HepG2 (cell line): ENCODE measurements at places on chromosomes 11 and 22. TPM values are rescaled to one million over a fixed set of nuclear protein-coding genes. Genes with fewer than 3 reads are reported as not detected.

The OR51B5 gene
- total RNA-seq = 0.18 and 0.20 TPM in 2 replicates

The ACR gene
- total RNA-seq = not detected in 2 replicates

The USP28 gene
- 34.3 and 52.0 TPM in 2 replicates for total RNA-seq

The IL10RA gene
- total RNA-seq = not detected in 2 replicates

The MYEOV gene
- total RNA-seq = 0.17 and 0.33 TPM in 2 replicates

The PLAAT4 gene
- total RNA-seq = 1.00 and 1.6 TPM in 2 replicates

The INPP5J gene
- 0.15 and 0.24 TPM in 2 replicates for total RNA-seq

The NEFH gene
- not detected in 2 replicates for total RNA-seq

The MMP8 gene
- not detected in 2 replicates for total RNA-seq

The POU2AF3 gene
- total RNA-seq = 4.9 and 7.8 TPM in 2 replicates

- no peaks in the 10 kb centered on the region for H3K36me3 ChIP-seq
- DNase-seq = no peak
- no peak overlapping the region for H3K27ac ChIP-seq
- H3K4me3 ChIP-seq = no peak overlapping the region
- H3K4me1 ChIP-seq = peaks cover 53% of the 10 kb centered on the region
- H3K27me3 ChIP-seq = peaks cover 32% of the 10 kb centered on the region
Measured at GRCh38 chr11:65790104-65790901, 3.4 kb downstream of the OVOL1 start.

DNA sequence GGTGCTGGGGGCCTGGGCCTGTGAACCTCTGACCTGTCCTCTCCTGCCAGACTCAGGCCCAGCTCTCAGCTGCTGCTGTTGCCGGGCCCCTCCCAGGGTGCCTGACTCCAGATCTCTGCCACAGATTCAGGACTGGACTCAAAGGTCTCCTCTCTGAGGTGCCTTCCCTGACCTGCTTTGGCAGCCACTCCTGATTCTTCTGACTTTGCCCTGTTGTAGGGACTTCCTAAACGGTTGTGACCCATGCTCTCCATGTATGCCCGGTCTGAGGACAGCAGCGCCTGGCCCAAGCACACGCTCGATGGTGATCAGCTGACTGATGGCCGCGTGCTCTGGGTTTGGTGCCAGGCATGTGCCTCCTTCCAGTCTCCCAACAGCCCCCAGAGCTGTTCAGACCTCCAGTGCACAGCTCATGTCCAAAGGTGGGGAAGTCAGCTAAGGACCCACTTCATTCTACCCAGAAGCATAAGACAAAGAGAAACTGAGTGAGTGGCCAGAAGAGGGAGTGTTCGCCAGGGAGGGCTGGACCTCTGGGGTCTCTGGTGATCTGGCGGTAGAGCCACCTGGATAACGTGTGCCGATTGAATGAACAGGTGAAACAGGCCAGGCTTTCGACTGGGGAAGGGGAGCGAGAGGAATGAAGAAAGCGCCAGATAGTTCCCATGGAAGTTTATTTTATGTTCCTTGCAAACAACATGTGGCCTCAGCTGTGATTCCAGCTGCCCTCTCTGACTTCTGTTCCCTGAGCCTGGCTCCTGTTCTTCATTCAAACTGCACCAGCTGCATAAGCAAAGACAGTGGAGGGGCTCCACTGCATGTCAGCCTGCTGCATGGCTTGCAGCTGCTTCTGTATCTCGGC, 8.1 kb upstream of the TOP3B start:
- no peak overlapping the region for H3K27ac ChIP-seq
- H3K27me3 ChIP-seq = peaks cover 33% of the 10 kb centered on the region; the same call in 2 of the 3 replicates
- no peaks in the 10 kb centered on the region for H3K36me3 ChIP-seq
- H3K4me1 ChIP-seq = peaks cover 15% of the 10 kb centered on the region
- no peak for DNase-seq

DNA sequence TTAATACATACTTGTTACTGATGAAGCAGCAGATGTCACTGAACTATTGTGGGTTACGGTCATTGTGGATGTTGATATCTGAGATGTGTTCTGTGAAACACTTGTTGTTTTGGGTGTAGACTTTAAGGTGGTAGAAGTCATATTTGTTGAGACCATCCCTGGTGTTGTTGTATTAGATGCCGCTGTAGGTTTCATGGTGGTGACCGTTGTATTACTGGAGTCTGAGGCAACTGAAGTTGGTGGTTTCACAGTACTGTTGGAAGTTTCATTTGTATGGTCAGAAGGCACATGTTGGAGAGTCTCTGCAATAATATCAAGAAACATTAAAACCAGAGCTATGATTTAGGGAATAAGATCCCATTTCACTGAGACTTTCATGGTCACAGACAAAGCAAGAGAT, 50.7 kb downstream of the TMEM123 start:
- peaks cover under 1% of the 10 kb centered on the region; the same call in 1 of the 2 replicates for H3K4me1 ChIP-seq
- H3K4me3 ChIP-seq = no peak overlapping the region
- H3K36me3 ChIP-seq = peaks cover 24% of the 10 kb centered on the region
- no peak for DNase-seq
- no peak overlapping the region for H3K27ac ChIP-seq
- H3K27me3 ChIP-seq = no peaks in the 10 kb centered on the region

DNA sequence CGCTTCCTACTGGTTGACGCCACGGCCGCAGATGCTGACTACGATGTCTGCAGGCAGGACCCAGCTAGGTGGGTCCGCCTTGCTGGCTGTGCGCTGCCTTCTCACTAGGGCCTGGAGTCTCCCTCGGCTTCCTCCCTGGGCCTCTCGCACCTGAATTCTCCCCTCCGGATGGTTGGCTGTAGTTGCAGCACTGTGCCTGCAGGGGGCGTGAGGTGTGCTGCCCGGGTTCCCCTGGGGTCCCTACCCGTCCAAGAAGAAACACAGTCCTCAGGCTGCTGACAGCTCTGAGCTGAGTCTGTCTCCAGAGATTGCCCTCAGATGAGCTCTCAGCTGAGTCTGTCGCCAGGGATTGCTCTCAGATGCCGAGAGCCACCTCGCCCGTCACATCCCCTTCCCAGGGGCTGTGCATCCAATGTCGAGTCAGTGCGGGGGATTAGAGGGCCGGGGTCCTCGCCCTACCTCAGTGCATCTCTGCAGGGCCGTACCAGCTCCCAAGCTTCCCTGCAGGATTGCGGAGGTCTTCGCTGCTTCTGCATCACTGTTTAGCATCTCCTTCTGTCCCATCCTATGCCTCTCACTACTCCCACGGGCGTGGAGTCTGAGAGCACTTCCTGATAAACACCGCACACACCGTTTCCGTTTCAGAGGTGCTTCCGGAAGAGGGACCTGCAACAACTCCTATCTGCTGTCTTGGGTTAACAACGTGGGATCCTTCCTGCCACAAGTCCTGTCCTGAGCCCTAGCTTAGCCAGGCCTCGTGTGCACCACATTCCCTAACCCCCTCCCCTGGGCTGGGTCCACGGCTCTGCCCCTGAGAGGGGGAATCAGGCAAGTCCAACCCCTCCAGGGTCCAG, 196.9 kb downstream of the CSNK2A3 start:
- no peaks in the 10 kb centered on the region for H3K36me3 ChIP-seq
- H3K4me1 ChIP-seq = no peaks in the 10 kb centered on the region
- no peak for DNase-seq
- no peak overlapping the region for H3K27ac ChIP-seq

GRCh38 chr22:46758867-46759290, 3.6 kb upstream of the TBC1D22A start:
- H3K36me3 ChIP-seq = peaks cover 1% of the 10 kb centered on the region; the same call in 1 of the 2 replicates
- H3K4me1 ChIP-seq = peaks cover 53% of the 10 kb centered on the region
- peak overlapping the region; percentile 26 for H3K4me3 ChIP-seq
- no peaks in the 10 kb centered on the region; the same call in 2 of the 3 replicates for H3K27me3 ChIP-seq

DNA sequence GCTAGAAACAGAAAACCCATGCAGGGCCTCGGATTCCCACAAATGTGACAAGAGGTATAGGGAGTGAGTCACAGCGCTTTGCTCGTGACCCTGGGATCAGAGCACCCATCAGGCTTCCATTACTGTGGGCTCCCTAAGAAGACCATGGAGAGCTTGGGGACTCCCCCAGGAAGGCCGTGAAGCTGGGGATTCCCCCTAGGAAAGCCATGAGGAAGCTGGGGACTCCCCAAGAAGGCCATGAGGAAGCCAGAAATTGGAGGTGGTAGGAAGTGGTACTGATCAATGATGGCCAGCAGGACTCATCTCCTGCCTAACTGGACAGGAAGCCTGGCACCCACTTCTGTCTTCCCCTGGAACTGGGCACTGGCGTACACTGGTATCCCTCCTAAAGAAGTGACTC, 10.1 kb upstream of the DCPS start:
- H3K27me3 ChIP-seq = no peaks in the 10 kb centered on the region
- peaks cover 17% of the 10 kb centered on the region for H3K36me3 ChIP-seq
- no peaks in the 10 kb centered on the region for H3K4me1 ChIP-seq
- DNase-seq = no peak

DNA sequence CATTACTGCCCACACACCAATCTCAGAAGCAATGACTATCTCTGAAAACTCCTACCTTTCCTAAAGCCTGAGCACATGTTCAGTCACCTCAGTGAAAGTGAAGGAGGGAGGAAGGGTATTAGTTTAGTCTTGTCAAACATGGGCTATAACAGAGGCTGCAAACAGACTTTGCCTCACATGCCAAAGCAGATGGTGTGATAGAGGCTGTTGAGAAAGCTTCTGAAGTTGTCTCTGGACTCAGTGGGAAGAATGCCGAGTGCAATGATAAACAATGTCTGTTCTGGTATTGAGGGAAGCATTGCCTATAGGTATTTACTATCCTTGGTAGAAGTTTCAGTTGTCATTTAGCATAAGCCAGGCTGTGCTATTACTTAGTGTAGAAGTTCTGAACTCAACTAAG, 314.5 kb upstream of the CCDC90B start:
- no peak overlapping the region for H3K4me3 ChIP-seq
- H3K36me3 ChIP-seq = no peaks in the 10 kb centered on the region
- H3K4me1 ChIP-seq = no peaks in the 10 kb centered on the region; the same call in 1 of the 2 replicates
- H3K27ac ChIP-seq = no peak overlapping the region

DNA sequence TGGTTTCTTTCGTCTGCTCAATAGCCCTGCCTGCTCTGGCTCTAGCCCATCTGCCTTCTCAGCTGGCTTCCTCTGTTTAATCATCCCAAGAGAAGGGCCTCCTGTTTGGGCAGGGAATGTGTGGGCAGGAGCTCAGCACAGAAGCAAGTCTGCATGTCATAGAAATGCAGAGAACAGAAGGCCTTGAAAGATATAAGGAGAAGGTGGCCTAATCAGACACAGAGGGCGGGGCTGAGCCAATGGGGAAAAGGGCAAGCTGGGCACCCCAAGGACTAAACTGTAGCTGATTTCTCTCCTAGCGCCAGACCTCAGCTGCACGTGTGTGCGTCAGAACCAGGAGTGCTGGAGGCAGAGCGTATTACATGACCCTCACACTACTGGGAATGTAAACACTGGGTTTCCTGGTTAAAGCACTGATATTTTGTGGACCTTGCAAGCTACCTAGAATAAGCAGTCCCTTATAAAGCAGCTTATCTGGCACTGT, 7.6 kb upstream of the CCKBR start:
- no peaks in the 10 kb centered on the region for H3K27me3 ChIP-seq
- H3K36me3 ChIP-seq = no peaks in the 10 kb centered on the region
- DNase-seq = no peak
- no peaks in the 10 kb centered on the region for H3K4me1 ChIP-seq
- H3K4me3 ChIP-seq = no peak overlapping the region

- peaks cover 49% of the 10 kb centered on the region for H3K4me1 ChIP-seq
- no peak overlapping the region for H3K27ac ChIP-seq
- no peak for DNase-seq
- H3K4me3 ChIP-seq = no peak overlapping the region
Measured at GRCh38 chr11:69617220-69617619, 23.7 kb upstream of the CCND1 start.

DNA sequence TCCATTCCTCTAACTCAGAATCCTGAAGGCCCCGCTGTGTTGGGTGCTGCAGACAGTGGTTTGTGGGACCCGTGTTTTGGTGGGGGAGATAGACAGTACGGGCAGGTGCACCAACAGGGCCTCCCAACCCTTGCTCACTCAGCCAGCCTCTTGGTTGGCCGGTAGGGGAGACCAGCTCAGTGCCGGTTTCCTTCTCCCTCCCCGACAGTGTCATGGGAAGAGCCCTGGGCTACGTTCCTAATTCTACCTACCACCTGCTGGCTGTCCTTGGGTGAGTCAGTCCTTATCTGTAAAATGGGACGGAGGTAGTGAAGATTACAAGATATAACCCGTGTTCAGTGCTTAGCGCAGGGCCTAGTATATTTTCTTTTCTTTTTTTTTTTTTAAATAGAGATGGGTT, 5.9 kb downstream of the TMEM134 start:
- H3K4me1 ChIP-seq = peaks cover 47% of the 10 kb centered on the region
- peaks cover 11% of the 10 kb centered on the region; the same call in 2 of the 3 replicates for H3K27me3 ChIP-seq
- H3K36me3 ChIP-seq = no peaks in the 10 kb centered on the region
- no peak overlapping the region for H3K27ac ChIP-seq
- DNase-seq = no peak

GRCh38 chr11:87300640-87301380, 263.1 kb downstream of the TMEM135 start:
- H3K27ac ChIP-seq = no peak overlapping the region
- DNase-seq = no peak
- peaks cover 9% of the 10 kb centered on the region for H3K36me3 ChIP-seq
- no peaks in the 10 kb centered on the region for H3K27me3 ChIP-seq
